HEK293T (cell line): ENCODE measurements at places on chromosomes 4 and X.

DNA sequence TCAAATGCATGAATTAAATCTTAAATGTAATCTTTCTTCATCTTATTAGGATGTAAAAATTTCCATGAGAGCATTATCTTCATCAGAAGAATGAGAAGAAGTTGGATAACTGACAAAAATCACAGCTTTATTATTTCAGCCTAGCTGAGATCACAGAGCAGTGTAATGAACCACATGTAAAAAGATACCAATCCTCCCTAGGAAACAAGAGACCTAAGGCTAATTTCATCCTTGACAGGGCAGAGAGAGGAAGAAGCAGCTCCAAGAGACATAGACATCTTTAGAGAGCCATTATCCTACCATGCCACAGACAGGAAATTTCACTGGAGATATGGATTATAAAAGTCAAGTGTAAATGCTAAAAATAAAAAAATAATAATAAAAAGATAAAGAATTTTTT lies 40.9 kb upstream of the IL15 start:
- DNase-seq = no peak

DNA sequence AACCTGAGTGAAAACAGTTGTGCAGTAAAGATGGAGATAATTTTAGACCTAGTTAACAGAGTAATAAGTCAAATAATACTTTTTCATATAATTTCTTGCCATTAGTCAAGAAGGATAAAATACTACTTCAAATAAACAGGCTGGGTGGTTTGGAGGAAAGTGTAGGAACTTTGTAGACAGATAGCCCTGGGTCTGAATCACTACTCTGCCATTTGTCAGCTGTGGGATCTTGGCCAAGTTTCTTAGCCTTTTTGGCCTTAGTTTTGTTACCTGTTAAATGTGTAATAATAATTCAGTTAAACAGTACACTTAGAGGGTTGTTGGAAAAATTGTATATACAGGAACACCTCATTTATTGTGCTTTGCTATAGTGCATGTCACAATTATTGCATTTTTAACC lies 163.7 kb downstream of the NPNT start:
- DNase-seq = no peak

DNA sequence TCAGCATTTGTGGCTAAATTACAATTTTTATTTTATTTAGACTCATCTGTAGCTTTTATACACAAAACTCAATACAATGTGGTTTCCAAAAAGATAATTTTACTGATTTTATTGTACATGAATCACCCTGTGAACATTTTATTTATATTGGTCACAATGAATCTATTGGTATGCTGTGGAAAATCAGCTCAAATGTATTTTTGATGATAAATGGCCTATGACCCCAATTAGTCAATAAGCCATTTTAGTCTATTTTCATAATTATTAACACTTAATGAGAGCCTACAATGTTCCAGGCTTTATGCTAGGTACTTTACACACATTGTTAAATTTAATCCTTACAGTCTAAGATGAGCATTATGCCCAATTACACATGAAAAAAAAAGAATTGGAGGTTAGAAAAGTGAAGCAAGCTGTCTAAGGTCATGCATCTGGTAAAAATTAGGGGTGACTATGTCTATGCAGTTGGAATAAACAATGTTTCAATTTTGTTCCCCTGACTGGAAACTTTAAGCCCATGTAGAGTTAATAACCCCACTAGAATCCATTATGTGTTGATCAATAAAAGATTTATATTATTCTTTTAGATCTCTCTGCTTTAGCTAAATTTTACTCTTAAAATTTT lies 344.7 kb downstream of the PABPC4L start:
- no peak for DNase-seq

DNA sequence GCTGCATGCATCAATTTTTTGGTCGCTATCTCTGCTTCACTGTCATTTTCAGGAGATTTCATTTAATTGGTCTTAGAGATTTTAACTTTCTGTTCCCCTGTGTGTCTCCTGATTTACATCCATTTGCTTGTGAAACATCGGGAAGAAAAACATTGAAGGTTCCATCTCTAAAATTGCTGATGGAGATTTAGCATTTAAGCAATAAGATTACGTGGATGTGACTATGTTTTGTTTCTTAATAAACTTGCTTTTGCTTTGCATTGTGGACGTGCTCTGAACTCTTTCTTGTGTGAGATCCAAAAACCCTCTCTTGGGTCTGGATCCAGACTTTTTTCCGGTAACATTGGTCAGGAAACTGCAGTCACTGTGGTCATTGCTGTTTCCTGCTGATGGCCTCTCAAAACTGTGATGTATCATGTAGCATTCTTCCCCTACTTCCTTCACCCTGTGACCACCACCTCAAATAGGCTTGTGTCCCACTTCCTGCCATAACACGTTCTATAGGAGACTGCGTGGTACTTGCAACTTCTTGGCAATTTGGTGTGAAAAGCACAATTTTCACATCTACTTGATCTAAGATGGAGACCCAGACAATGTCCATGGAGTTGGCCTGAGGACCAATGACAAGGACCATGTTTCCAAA lies 4.9 kb downstream of the CXCL2 start:
- DNase-seq = no peak

DNA sequence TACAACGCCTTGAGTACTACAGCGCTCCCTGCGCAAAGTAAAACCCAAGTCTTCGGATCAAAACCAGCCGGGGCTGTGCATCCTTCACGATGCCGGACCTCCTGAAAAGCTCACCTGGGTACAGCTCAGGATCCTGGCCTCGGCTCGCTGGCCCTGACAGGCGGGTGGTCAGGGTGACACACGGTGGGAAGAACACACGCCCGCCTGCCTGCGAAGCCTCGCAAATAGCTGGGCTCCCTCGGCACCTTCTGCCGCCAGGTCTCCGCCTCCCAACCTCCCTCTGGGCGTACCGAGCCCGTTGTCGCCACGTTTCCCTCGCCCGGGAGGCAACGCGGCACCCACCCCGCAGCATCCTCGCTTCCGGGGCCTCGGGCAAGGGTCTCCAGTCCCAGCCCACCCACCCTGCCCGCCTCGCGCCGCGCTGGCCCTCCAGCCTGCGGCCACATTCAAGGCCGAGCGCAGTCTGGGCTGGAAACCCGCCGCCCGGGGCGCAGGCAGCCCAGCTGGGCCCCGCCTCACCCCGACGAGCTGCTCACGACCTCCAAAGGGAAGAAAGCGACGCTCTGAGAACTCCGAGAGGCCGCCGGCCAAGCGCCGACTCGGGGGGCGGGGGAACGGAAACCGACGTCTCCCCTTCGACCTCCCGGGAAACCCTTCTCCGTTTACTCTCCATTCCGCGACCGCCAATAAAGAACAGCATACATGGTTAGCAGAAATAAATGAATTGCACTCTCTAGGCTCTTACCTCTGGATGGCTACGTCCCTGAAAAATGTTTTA lies 511 bp downstream of the PPM1K start:
- DNase-seq = peak; percentile 35

DNA sequence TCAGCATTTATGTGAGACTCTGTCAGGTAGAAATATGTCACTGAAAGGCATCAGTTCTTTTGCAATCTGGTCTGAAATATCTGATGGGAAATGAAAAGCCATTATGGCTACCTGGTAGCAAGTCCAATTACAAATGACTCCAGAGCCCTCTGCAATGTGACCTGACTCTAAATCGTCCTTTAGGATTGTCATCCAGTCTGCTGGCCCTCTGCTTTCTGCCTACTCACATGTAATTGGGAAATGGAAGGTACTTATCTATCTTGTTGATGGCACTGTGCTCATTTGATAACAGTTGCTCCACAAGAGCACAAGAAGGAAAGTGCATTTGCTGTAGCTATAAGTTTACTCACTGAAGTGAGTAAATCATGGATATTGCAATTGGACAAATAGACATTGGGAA lies 799.8 kb downstream of the RAPGEF2 start:
- no peak for DNase-seq

DNA sequence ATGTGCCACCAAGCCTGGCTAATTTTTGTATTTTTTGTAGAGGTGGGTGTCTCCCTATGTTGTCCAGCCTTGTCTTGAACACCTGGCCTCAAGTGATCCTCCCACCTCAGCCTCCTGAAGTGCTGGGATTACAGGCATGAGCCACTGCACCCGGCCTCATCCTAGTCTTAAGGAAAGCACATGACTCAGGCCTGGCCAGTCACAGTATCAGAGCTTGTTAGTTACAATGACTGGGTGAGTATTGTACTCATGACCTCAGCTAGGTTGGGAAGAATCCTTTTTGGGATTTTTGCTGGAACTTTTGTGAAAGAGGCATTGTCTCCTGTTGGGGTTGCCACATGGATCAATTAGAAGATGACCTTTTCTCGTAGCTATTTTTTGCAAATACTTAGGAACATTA lies 292.8 kb downstream of the RAPGEF2 start:
- no peak for DNase-seq

DNA sequence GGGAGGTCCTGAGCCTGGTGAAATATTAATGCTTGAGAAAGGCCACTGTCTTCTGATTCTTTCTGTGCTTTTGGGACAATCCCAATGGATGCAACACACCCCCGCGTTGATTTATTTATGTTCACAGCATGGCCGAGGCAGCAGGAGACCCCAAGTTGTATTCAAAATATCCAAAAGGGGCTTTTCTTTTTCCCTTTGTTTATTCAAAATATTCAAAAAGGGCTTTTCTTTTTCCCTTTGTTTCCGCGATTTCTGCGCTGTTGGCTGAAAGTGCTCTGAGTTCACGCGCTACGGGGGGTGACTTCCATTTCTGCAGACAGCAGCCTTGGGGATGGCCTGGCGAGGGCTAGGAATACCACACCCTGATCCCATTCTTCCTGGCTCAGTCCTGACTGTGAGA lies 59.5 kb upstream of the PPP2R3B start:
- no peak for DNase-seq

- DNase-seq = no peak
Observed at GRCh38 chr4:156547439-156547838, 424.2 kb downstream of the PDGFC start.

DNA sequence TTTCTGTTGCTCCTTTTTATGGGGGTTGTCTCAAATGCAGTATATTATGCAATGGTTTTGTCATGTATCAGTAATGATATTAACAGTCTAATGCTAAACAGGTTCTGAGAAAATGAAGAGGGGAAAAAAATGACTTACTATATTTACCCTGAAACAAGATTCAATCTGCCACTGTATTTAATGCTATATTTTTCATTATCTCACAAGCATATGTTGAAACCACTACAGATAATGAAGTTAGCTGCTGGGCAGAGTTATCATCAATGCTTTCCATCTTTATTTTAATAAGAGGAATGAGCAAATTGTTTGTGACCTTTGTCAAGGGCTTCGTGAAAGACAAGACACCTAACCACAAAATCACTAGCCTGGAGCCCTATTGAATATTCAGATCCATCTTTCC lies 32.6 kb upstream of the NAA11 start:
- no peak for DNase-seq

GRCh38 chrX:87736576-87736975 lies 219.0 kb downstream of the KLHL4 start:
- DNase-seq = no peak

GRCh38 chr4:71185037-71185436 lies 153.8 kb upstream of the SLC4A4 start:
- no peak for DNase-seq

DNA sequence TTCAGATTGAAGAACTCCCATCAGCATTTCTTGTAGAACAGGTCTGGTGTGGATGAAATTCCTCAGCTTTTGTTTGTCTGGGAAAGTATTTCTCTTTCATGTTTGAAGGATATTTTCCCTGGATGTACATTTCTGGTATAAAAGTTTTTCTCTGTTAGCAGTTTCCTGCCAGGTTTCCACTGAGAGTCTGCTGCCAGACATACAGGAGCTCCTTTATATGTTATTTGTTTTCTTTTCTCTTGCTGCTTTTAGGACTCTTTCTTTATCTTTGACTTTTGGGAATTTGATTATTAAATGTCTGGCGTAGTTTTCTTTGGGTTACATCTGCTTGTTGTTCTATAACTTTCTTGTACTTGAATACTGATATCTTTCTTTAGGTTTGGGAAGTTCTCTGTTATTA lies 486.5 kb downstream of the ARAP2 start:
- no peak for DNase-seq

GRCh38 chr4:40119344-40119743 lies 62.7 kb downstream of the N4BP2 start:
- no peak for DNase-seq

DNA sequence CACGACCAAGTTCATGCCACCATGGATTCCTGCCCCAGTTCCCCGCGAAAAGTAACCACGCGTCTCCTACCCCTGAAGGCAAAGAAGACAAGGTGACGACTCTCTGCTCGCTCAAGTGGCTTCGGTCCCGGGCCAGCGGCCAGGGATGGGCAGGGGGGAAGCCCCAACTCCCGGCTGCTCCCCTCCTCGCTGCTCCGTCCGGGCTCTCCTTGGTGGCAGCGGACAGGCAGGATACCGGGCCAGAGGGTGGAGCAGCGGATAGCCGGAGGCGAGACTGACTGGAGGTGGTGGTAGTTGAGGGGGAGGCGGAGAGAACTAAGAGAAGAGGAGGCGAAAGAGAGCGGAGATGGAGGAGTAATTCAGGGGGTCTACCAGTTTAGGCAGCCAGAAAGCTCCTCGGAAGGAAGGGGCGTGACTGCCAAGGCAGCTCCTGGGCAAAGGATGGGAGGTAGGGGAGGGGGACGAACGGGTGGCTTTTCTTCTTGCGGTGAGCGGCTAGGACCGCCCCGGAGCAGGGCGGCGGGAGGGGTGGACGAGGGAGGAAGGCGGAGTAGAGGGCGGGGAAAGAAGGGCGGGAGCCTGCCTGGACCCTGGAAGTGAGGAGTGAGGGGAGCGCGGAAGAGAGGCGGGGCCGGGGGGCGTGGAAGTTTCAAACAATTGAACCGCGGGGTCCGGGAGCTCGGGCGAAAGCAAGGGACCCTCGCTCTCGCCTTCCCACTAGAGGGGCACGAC lies at the start of gene AMOT:
Gene AMOT (minus strand): TSS at position 450 of the 732 bp plus-strand sequence. CDS start 17,705 bp downstream, outside the sequence.
- DNase-seq = peak; percentile 89

DNA sequence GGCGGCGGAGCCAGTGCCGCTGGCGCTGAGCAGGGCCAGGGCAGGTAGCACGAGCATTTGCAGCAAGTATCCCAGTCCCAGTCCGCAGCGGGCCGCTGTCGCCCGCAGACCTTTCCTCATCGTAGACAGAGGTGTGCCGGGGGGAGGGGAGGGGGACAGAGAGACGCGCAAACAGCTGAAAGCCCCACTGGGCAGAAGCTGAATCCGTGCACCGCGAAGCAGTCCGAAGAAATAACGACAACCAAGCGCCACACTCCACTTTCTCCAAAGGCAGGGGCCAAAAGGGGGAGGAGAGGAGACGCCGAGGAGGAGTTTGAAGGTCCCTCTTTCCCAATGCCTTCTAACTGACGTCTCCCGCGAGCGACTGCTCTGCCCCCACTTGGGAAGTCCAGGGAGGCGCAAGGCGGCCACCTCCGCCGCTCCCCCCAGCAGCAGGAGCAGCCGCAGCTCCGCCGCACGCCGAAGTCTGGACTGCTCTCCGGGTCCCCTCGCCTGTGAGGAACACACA lies at the start of gene UNC5C:
Gene UNC5C (minus strand): TSS at position 236 of the 508 bp plus-strand sequence.
- peak; percentile 65 for DNase-seq

GRCh38 chr4:67762086-67762485 lies 7.9 kb upstream of the GNRHR start:
- DNase-seq = no peak
